ENCODE measurements at places on chromosomes 7 and 10.

DNA sequence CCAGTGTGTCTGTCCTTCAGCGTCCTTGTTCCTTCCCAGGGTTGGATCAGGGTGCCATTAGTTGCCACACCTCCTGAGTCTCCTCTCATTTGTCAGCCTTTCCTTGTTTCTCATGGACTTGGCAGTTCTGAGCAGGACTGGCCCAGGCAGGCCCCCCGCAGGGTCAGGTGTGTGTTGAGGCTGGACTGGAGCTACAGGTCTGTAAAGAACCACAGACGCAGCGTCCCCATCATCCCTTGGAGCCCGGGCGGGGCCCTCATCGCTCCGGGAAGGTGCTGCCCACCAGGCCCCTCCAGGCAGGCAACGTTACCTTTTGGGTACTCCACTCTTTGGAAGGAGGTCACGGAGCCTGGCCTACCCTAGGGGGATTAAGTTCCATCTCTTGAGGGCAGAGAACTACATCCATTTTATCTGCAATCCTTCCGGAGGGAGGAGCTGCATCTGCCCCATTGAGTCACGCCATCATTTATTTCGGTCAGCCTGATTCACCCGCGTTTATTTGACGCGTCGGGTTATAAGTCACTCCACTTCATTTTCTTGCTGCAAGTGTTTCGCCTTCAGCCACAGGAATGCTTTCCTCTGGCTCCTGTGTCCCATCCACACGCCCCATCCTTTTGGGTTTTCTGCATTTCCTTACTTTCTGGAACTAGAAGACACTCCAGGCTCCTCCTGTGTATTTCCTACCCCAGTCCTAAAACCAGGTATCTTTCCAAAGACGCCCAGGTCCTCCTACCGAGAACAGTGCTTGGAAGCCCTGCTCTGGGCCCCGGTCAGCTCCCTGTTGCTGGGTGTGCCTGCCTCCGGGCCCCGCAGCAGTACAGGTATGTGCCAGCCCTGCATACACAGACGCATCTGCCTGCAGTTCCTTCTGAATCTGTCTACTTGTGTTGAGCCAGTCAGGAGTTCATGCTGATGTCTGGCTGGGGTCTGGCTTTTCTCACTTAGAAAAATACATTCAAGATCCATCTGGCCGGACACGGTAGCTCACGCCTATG lies 141.9 kb downstream of the MAD1L1 start:
- DNase-seq: no peak

- DNase-seq: no peak
Observed at GRCh38 chr7:36600869-36601530, 123.3 kb downstream of the AOAH start.

GRCh38 chr7:29854257-29854938 lies 48.1 kb downstream of the WIPF3 start:
- no peak for DNase-seq

- DNase-seq: no peak
Observed at GRCh38 chr7:31788445-31788844, 101.4 kb downstream of the PPP1R17 start.

DNA sequence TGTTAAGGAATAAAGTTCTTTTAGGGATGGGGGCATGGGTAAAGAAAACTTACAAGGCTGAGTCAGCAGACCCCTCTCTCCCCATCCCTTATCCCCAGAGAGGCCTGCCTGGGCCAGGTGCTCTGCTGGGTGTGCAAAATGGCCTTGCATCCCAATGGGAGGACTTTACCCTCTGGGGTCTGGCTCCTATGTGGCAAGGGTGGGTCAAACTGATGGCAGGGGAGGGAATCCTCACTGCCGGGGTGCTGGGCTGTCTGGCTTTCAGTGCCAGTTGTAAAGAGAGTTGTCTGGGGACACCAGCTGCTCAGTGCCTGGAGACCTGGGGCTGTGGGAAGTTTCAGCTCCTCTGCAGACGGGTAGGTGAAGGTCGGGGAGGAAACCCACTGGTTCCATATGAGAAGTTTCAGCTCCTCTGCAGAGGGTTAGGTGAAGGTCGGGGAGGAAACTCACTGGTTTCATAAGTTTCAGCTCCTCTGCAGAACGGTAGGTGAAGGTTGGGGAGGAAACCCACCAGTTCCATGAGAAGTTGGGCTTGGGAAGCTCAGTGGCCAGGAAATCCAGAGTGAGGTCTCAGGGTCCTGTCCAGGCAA lies 127.2 kb upstream of the PODXL start:
- no peak for DNase-seq

GRCh38 chr10:55837273-55837672 lies 523.8 kb downstream of the ZWINT start:
- DNase-seq: no peak

GRCh38 chr10:104303594-104304355 lies 34.5 kb downstream of the ITPRIP start:
- DNase-seq: no peak
